NCI-H226 (cell line): ENCODE measurements at places on chromosomes 2 and 18.
A peak's percentile ranks its signal among the peaks of the same experiment; 100 is the strongest.

- no peak for DNase-seq
Measured at GRCh38 chr2:43791035-43791765, 17.4 kb downstream of the DYNC2LI1 start.

DNA sequence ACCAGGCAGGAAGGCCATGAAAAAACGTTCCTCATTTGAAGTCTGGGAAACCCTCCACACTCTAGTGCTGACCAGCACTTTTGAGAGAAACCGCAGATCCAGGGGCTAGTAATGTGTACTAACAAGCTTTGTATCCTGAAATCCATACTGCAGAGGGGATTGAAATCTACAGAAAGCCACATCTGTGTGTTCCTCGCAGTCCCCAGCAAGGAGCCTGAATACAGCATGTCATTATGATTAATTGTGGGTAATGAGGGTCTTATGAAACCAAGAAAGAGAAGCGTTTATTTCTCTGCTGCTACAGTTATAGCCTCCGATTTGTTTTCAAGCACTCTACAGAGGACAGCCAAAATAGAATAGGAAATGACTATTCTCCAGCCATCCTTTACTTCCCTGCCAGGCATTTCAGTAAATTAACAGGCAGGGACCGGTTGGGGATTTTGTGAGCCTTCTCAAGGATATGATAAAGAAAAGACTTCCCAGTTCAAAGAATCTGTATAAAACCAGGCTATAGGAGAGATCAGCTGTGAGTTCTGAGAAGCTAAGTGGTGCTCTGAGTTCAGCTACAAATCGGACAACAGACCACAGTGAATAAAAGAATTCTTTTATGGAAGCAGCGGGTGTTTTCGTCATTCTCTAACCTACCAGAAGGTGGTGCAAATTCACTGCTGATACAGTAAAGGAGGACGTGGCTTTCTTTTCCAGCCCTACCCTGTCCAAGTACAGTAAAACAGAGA, 133.4 kb downstream of the INSIG2 start:
- DNase-seq, result peak; percentile 41

DNA sequence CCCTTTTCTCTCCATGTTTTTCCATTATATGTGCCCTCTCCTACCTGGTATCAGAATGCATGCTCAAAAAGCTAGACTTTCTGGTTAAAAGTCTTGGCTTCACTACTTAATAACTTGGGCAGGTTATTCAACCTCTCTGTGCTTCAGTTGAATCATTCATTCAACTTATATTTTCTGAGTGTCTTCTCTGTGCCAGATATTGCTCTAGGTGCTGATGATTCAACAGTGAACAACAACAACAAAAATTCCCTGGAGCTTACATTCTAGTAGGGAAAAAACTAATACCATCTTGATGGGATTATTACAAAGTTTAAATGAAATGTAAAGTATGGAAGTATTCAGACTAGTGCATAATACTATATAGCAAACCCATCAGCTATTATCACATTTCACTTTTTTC, 55.2 kb downstream of the SOS1 start:
- DNase-seq, result no peak

DNA sequence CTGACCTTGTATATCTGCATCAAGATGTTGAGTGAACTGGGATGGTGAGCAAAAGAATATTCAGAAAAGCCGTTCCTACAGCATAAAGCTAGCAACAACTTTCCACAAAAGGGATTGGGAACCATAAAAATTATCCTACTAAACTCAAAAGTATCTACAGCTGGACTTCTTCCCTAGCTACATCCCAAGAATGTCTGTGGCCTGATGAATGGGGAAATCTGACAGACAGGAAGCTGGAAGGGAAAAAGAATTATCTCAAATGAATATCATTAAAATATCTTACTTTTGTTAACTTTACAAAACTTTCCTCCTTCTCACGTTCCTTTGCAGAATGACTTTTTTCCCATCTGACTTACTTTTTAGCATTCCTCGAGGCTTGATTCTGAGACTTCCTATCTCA, 150.9 kb downstream of the PDE11A start:
- no peak for DNase-seq

GRCh38 chr2:9993488-9994165, 42.1 kb downstream of the GRHL1 start:
- DNase-seq, result no peak

DNA sequence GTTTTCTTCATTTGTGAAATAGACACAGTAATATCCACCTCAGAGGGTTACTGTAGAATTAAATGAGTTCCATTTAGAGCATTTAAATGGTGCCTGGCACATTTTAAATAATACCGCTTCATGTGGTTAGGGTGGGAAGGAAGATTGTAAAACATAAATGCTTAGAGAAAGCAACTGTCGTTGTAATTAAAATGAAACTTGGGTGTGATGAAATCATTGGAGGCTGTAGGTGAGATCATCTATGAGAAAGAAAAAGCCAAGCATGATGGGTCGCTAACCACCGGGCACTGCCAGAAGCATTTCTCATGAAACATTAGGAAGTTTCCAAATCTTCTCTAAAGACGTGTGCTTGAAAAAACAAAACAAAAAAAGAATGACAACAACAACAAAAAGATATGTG, 8.2 kb upstream of the SLC39A10 start:
- DNase-seq, result no peak

DNA sequence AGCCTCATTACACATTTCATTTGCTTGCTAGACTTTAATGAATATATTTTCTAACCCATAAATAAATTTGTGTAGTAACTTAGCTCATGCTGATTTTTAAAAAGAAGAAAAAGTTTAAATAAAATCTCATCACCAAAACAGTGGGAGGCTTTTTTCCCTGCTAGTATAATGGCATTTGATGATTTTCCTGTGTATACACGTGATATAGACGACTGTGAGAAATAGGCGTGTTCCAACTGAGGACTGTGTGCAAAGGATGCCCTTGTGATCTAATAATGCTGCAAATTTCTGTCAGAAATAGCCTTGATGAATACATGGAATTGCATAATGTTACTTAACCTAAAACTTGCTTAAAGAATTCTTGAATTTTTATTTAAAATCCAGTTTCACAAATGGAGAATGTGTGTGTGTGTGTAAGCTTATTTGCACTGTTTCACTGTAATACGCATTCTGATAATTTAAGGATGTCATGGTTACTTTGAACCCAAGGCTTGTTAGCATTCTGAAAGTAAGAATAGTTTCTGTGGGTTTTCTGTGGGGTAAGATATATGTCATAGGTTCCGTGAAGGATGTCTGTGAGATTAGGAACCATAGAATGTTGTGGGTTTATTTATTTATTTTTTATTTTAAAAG, 178.0 kb downstream of the DLGAP1 start:
- no peak for DNase-seq

- no peak for DNase-seq
Measured at GRCh38 chr2:205766779-205767359, 84.6 kb downstream of the NRP2 start.

GRCh38 chr2:195595825-195596224, 61.2 kb upstream of the SLC39A10 start:
- no peak for DNase-seq

DNA sequence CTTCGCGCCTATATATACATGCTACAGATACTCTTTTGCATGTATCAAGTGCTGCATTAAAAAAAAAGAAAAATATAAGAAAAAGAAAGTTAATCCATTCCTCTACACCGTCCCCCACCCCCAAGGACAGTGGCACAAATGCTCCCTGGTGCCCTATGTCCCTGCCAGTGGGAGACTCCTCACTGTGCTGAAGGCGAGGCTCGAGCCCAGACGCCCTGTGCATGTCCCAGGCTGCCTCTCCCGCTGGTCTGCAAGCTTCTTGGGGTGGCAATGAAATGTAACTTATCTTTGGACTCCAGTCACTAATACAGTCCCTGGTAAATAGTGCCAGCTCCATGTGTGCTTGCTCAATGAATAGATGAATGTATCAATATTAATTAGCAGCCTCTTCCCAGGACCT, 185.6 kb upstream of the SMAD2 start:
- no peak for DNase-seq

- no peak for DNase-seq
Measured at GRCh38 chr18:6598657-6599056, 130.9 kb upstream of the ARHGAP28 start.

DNA sequence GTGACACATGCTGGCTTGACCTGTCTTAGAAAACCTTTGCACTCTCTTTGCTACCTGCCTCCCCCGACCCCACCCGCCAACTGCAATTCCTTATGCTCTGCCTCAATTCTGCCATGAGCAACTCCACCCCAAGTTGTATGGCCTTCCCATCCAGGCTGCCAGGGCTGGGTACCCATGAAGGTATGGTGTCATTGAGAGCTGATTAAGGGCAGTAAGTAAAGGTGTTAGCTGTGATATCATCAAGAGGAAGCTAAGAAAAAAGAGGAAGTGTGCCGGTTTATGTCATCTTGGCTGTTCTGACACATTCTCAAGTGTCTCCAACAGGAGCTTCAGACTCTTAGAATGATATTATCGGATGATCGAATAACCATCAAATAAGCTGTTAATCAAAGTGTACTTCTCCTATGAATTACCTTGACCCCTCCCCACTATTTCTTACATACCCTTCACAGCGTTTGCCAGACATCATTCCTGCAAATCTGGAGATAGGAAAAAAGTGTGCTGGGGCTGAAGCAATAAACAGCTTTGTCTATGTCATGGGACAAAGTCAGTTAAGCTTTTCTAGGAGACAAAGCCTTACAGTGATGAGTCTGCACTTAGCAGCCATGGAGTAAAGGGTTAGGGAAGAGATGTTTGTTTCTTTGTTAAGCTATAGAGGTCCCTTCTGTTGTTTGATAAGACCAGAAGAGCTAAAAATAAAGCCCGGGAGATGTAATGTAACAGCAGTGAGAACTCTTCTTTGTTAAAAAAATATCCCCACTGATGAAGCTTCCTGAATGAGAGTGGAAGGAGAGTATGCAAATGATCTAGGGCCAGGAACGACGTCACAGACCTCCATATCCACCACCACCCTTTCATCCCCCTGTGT, 40.4 kb upstream of the SMAD2 start:
- DNase-seq, result no peak

DNA sequence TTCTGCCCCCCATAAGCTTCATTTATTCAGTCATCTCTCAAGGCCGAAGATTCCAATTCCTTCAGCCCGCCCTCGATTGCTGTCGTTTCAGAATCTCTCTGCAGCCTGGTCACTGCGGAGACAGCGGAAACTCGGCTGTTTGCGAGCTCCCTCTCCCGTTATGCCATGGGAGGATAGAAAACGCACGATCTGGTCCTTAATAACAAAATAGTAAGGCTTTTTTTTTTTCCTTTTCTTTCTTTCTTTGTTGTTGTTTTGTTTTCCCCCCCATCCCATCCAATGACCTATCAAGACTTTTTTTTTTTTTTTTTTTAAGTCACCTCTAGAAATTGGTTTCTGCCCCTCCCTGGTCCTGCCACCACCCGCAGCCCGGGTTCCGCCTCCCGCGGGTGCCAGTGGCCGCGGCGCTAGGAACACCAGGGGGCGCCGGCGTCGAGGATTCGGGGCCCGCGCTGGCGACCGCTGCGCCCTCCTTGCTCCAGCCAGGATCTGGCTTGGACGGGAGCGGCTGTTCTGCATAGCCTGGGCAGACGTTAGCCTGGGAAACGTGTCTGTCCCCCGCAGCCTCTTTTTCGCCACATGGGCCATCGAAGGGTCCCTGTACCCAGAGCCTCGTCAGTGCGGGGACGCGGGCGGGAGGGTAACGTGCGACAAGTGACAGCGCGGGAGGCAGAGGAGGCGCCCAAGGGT, 10.1 kb downstream of the CPLX4 start:
- peak; percentile 42 for DNase-seq

DNA sequence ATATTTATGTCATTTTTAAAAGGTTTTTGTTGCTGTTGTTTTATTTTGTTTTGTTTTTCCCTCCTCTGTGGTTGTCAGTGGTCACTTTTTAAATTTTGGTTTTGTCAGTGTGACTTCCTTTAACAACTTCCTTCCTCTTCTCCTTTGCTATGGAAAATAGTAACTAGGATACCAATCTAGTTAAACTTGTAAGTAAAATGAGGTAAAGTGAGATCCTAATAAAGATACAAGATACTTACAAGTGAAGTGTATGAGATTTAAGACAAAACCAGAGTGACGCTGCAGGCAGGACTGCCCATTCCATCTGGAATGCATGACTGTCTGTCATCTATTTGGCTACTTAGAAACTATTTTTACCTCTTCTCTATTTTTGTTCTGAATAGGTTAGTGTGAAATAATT, 30.6 kb upstream of the CREB1 start:
- no peak for DNase-seq

DNA sequence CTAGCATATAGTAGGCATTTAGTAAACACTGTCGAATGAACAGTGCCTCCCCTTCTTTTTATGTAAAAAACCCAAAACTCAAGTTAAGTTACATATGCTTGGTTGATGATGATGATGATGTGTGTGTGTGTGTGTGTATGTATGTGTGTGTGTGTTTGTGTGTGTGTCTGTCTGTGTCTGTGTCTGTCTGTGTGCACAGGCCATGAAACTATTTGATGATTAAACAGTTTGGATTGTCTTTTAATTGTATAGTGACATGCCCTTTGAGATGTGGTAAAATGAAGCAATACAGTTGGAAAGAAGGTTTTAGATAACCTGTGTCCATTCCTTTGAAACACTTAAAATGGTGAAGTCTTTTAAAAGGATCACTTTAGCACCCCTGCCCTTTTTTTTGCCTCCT, 105.6 kb downstream of the MAP4K4 start:
- peak; percentile 51 for DNase-seq

- no peak for DNase-seq
Measured at GRCh38 chr2:240958366-240959213, 39.8 kb upstream of the SNED1 start.

GRCh38 chr2:232973011-232973735, 39.9 kb downstream of the NGEF start:
- no peak for DNase-seq

DNA sequence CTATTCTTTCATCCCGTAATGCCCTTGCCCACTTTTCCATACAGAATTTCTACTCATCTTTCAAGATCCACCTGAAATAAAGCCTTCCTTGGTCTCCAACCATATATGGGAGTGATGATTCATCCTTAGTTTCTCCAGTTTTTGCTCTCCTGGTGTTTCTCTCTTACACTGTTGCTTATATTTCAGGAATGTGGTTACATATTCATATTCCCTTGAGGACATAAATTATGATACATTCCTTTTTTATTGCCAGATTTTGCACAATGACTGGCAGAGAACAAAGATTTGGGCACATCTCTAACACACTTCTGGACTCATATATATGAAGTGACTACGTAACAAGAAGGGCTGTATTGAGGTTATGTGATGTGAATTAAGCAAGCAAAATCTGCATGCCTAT, 1573.4 kb upstream of the NXPH2 start:
- DNase-seq, result peak; percentile 76

- DNase-seq, result no peak
Measured at GRCh38 chr2:105789745-105790460, 45.2 kb downstream of the NCK2 start.

- no peak for DNase-seq
Measured at GRCh38 chr18:26003817-26004216, 86.6 kb downstream of the SS18 start.
